ENCODE measurements at places on chromosomes 7 and 10.

- peak; percentile 50 for DNase-seq
Measured at GRCh38 chr10:78312197-78313047, 278.8 kb downstream of the RPS24 start.

DNA sequence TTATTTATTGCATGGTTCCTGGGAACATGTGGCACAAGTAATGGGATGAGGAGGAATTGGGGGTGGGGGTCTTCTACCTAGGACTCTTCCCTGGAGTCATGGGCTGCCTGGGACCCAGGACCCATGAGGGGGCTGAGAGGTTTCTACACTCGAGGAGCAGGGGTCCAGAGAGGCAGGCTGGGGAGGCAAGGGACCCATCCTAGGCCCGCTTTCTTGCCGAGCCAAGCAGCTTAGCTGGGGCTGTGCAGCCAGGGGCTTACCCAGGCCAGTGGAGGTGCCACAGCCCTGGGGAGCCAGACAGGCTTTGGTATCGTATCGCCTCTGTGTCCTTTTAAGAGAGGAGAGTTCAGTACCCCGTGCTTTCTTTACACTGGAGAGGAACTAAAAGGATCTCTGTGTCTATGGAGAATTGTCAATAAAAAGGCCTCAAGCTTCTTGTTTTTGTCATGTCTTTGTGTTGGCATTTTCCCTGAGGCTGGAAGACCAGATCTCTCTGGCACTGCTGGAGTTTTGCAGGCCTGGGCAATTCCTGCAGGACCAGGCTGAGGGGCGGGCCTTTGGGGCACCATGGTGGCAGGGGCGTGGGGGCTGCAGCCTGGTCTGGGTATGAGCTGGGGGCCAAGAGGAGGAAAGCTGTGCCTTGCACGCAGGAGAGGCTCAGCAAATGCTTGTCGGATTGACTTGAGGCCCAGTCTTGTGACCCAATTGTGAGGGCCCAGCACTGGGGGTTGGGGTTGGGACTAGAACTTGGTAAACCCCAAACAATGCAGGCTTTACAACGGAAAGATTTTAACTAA lies 11.1 kb downstream of the SFRP5 start:
- no peak for DNase-seq

DNA sequence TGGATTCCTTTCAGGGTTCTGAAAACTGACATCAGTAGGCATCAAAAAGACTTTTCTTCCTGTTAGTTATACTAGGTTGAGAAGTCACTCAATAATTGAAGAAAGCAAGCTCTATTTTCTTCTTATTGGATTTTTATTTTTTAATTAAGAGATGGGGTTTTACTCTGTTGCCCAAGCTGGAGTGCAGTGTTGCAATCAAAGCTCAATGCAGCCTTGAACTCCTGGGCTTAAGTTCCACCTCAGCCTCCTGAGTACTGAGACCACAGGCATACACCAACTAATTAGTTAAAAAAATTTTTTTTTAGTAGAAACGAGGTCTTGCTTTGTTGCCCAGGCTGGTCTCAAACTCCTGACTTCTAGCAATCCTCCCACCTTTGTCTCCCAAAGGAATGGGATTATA lies 28.0 kb downstream of the PIP4K2A start:
- DNase-seq: no peak

DNA sequence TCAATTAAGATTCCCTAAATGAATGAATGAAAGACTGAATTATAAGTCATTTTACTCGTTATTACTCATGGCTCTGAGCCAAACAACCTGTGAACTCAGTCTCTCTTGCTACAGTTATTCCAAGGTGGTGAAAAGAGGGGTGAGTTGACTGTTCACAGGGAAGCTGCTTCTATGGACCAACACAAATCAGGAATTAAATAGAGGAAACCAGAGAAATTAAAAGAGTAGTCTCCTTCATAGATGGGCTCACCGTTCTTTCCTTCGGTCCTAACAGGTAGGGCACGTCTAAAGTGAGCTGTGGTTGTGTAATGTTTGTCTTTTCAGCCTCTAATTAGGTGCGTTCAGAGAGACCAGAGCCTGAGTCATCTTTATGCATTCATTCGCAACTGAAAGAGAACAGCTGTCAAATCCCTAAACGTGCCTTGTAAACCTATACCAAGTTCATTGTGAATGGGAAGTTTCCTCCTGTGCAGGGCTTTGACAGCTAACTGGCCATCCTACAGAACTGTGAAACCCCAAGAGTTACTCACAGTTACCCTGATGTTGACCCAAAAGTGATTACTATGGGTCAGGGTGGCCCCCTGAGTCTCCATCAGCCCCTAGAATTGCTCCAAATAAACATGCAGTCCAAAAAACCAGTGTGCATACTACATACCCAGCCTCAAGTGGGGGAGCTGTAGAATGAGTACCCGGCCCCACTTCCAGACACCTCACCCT lies 18.2 kb upstream of the C10orf53 start:
- DNase-seq: no peak

- DNase-seq: peak; percentile 60
Measured at GRCh38 chr10:23343591-23344240, 881 bp downstream of the C10orf67 start.

GRCh38 chr7:27462575-27463270 lies 200.0 kb downstream of the HIBADH start:
- DNase-seq: peak; percentile 8

- DNase-seq: no peak
Measured at GRCh38 chr10:46236546-46236887, 50.3 kb upstream of the ANTXRL start.

DNA sequence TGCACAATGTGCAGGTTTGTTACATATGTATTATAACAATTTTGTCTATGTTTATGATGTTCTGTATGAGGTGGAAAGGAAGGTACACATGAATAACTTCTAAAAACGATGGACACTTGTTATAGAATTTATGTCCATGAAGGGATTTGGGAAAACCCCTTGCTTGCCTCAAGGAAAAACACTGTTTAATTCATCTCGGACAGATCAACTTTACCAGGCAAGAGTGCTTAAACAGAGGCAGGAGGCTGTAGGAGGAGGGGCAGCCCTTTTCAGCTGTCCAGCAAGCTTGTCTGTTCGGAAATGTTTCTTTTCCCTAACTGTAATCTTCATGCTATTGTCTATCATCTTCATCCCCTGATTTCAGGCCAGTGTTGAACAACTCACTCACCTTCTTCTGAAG lies 200.9 kb downstream of the CDC14C start:
- no peak for DNase-seq

GRCh38 chr7:38169847-38170246 lies 8.2 kb upstream of the STARD3NL start:
- peak; percentile 58 for DNase-seq

GRCh38 chr7:140810830-140811556 lies 113.7 kb downstream of the BRAF start:
- DNase-seq: peak; percentile 58

- DNase-seq: peak; percentile 6
Measured at GRCh38 chr10:8444630-8445029, 390.1 kb downstream of the GATA3 start.

GRCh38 chr7:7177044-7177517 lies 5.3 kb upstream of the C1GALT1 start:
- peak; percentile 80 for DNase-seq

- no peak for DNase-seq
Measured at GRCh38 chr10:16698461-16698860, 118.8 kb downstream of the RSU1 start.

- DNase-seq: peak; percentile 38
Measured at GRCh38 chr10:125146791-125147579, 13.4 kb downstream of the CTBP2 start.

GRCh38 chr7:79877874-79878465 lies 256.7 kb upstream of the GNAI1 start:
- DNase-seq: peak; percentile 10

GRCh38 chr7:45123913-45124710 lies 12.6 kb upstream of the TBRG4 start:
- no peak for DNase-seq

- no peak for DNase-seq
Measured at GRCh38 chr7:136066304-136067143, 89.4 kb upstream of the MTPN start.

- DNase-seq: no peak
Measured at GRCh38 chr7:34751725-34752643, 94.0 kb downstream of the NPSR1 start.

DNA sequence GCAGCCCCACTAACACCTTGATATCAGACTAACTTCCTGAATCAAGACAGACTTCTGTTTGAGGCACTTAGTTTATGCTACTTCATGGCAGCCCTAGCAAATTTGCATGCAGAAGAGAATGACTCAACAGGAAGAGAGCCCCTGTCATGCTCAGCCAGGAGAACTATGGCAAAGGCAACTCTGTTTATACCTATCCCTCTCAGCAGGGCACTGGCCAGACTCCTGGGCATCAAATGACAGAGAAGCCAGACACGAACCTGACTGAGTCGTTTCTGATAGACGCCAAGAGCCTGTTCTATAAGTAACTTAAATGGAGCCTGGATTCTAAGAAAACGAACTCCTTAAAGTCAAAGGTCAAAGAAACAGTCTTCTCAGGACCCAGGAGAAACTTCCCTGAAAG lies 50.9 kb upstream of the UNC5B start:
- DNase-seq: no peak

GRCh38 chr7:3032256-3032655 lies 11.4 kb downstream of the CARD11 start:
- DNase-seq: no peak

GRCh38 chr10:95245425-95246055 lies 45.3 kb downstream of the PDLIM1 start:
- no peak for DNase-seq

DNA sequence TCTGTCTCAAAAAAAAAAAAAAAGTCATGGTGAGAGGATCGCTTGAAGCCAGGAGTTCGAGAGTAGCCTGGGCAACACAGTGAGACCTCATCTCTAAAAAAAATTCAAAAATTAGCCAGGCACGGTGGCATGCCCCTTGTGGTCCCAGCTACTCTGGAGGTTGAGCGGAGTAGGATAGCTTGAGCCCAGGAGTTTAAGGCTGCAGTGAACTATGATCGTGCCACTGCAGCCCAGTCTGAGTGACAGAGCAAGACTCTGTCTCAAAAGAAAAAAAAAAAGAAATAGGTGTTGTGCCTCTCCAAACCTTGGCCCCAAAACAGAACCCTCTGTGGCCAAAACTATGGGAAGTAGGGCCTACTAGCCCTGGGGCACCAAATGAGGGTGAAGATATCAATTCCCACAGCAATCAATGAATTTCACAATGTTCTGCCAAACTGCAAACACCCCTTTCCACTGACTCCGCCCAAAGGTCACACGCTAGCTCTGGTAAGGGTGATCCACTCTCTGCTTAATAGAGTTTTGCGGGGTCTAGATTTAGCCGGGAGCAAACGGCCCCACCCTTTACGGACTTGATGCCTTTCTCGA lies 16.9 kb downstream of the SSC4D start:
- no peak for DNase-seq

GRCh38 chr10:103281753-103282152 lies 4.8 kb downstream of the INA start:
- no peak for DNase-seq

DNA sequence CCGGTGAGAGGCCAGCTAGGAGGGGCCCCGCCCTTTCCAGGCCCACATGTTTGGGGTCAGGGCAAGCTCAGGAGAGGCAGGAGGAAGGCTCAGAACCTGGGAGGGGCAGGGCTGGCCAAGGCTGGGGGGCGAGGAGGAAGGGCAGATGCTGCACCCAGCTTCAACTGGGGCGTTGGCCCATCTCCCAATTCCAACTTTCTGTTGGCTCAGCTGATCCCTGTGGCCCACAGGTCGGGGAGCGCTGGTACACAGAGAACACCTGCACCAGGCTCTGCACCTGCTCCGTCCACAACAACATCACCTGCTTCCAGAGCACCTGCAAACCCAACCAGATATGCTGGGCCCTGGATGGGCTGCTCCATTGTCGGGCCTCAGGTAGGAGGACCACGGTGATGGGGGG lies 40.1 kb downstream of the ZAN start:
- DNase-seq: no peak

DNA sequence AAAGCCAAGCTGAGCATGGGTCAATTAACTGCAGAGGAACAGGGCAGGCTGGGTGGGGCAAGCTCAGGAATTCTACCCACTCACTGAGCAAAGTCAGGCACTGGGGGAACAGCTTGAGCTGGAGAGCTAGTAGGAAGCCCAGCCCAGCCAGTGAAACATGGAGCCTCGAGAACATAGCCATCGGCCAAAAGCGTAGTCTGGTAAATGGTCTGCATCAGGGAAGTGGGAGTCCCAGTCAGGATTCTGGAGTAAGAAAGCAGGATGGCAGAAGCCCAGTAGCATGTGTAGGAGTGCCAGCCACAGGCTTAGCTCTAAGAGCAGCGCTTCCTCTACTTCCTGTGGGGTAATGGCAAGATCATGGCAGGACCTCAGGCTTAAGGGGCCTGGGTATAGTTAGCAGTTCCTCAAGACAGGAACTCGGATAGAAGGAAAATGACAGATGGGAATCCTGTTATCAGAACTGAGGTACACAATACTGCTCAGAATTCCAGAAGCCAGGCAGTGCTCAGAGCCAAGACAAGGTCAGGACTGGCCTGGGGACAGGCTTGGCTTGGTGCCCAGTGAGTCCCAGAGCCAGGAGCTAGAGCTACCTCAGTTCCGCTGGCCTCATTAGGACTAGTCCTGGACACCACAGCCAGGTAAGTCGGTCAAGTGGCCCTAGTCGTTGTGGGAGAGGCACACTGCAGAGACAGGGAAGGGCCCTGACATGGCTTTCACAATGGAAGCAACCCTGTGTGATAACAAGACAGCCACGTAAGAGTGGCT lies 65.4 kb upstream of the MXI1 start:
- no peak for DNase-seq

GRCh38 chr7:70259502-70259901 lies 661.2 kb downstream of the AUTS2 start:
- DNase-seq: peak; percentile 59

DNA sequence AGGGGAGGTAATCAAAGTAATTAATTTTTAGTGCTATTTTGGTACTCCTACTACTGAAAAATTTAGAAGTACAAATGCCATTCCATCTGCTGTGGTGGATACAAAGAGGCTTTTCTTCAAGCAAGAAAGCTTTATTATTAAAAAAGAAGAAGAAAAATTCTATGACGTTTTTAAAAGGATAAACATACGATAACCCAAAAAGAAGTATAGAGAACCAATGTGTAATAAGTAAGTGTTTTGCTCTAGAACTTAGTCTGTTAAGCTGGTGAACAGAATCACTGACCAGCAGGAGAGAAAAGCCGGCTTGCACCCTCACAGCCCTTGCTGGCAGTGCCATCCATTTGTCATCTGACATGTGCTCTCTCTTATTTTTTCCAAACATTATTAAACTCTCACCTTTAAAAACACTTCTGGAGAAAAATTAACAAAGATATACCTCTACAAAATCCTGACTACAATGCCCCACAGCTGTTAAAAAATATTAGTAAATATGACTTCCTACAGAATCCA lies 81.5 kb downstream of the SRPK2 start:
- no peak for DNase-seq

- DNase-seq: peak; percentile 38
Measured at GRCh38 chr10:112687647-112688046, 240.6 kb downstream of the VTI1A start.
